ENCODE measurements at places on chromosomes 1 and 21.

DNA sequence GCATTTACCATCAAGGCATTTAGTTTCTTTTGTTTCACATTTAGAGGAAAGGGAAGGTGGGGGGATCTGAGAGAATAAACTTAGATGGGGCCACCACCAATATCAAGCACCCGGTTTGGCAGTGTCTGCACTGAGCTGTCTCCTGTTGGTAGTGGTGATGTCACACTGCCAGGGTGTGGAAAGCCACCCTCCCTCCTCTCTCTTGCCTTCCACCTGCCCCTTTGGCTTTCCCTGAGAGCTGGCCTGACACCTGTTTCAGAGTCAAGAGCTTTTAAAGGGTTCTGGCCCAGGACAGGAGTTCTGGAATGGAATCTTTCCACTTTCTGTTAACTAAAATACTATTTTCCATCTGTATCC, 13.4 kb downstream of the ATF3 start:
- DNase-seq, result no peak

GRCh38 chr21:38342739-38343138, 85.9 kb downstream of the KCNJ15 start:
- no peak for DNase-seq

DNA sequence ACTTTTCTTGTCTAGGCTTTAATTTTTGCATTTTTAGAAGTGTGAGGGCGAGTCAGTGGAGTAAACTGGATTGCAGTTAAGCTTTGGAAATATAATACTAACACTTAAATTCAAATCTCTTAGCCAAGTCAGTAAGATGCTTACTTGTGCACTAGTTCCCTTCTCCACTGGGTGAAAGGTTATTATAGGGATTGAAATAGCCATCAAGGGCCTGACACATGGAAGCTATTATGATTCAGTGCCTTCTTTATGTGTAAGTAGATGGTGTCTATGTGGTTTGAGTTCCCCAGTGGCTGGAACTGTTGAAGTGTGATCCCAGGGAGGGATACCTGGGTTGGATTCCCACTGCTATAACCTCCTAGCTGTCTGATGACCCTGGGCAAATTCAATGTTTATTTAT, 24.7 kb upstream of the DMRTA2 start:
- no peak for DNase-seq

DNA sequence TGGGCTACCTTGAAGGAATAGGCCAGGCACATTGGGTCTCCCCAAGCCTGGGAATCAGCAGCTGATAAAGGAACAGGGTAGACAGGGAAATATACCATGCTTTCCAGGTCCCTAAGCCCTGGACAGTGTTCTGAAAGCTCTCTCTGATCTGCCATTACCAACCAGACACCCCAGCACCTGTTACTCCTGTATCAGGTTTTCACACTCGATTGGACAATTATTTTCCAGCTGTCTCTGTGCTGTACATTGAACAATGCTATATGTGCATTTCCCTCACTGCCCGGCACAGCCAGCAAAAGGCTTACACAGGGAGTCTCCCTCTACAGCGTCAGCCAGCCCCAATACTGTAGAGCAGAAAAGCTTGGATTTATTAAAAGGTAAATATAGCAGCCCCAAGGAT, 4.7 kb downstream of the CFAP45 start:
- no peak for DNase-seq

- DNase-seq, result no peak
These were observed 404.7 kb downstream of the LMO4 start for GRCh38 chr1:87733386-87733785.

All from NCI-H524 treated with DMSO at 0.1 percent for 48 hours (cell line).